ENCODE measurements at places on chromosomes 3 and 15.

DNA sequence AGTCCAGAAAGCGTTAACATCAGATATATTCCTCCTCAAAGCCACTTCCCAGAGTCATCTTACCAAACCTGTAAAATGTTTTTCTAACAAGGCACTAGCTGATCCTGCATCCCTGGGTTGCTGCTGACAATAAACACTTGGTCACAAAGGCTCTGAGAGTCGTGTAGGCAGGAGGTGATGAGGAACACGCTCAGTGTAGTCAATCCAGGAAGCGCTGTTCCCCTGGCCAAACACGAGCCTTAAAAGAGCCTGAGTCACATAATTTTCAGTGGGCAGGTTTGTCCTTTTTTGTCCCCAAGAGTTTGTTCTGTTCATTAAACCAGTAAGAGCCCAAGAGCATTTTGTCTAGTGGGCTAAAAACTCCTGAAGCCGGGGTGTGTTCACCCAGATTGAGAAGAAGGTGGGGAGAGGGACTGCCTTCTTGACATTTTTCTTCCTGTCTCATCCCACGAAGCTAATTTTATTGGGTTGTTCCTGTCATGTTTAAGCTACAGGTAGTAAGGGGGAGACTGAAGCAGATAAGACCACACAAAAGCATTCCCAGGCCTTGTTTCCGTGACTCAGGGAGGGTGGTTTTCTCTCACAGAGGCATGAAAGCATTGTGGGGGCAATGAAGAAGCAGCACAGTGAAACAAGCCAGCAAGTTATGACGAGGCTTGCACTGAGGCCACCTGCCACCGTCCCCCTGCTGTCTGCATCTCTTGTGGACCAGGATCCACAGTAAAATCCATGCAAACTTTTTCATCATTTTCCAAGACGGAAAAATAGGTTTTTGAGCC lies 73.7 kb downstream of the FOXB1 start:
- no peak for DNase-seq

DNA sequence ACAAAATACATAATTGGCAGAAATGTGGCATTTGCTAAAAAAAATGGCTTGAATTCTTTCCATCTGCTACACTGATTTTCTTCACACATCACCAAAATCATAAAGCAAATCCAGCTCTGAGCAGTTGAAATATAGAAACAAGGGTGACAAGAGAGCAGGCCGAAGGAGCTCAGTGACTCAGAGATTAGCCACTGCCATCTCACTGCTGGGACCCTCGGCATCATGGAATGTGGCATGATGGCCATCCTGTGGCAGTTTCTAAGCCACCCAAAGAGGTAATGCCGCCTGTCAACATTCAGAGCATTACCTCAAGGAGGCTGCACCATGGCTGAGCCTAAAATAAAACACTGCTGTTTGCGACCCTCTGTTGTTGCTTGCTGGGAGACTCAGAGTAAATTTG lies 80.5 kb upstream of the OSBPL11 start:
- no peak for DNase-seq

- DNase-seq: no peak
Observed at GRCh38 chr3:188174317-188175044, 20.5 kb downstream of the LPP start.

DNA sequence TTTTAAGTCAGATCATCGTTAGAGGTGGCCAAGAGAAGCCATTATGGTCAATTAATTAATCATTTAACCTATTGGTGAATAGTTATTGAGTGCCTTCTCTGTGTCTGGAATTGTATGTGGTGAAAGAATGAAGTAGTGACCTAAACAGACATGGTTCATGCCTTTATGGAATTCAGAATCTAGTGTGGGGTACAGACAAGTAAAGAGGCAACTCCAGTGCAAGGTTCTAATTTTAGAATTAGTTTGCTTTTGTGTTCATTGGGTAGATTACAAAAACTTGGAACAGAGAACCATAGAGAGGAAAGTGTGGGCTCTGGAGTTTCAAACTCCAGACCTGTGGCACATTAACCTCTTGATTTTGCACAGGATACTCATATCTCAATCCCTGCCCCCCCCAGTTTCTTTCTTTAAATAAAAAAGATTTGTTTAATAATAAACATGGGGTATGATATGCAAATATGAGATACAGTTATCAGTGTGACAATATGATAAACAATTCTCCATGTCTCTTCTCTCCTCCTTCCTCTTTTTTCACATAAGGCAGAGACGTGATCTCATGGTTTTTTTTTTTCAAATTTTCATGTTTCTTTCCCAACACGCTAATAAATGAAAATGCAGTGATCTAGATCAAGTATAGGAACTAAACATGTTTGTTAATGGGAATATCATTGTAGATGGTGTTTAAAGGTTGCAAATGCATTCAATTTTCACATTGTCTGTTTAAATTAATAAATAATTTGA lies 117.9 kb downstream of the MITF start:
- DNase-seq: no peak

DNA sequence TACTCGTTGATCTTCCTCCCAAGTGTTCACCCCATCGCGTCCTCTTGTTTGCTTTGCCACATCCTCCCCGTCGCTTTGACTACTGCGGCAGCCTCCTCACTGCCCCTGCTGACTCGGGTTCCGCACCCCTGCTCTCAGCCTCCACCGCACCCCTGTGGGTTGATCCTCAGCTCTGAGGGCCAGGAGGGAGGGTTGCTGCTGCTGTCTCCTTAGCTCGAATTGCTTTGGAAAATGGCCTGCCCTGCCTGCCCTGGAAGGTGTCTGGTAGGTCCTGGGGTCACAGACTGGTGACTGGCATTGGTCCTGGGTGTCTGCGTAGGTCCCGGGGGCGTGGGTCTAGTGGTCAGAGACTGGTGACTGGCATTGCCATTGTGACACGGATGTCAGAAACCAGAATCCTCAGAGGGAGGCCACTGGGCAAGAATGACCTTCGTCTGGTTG lies 9.4 kb downstream of the MUC4 start:
- no peak for DNase-seq

DNA sequence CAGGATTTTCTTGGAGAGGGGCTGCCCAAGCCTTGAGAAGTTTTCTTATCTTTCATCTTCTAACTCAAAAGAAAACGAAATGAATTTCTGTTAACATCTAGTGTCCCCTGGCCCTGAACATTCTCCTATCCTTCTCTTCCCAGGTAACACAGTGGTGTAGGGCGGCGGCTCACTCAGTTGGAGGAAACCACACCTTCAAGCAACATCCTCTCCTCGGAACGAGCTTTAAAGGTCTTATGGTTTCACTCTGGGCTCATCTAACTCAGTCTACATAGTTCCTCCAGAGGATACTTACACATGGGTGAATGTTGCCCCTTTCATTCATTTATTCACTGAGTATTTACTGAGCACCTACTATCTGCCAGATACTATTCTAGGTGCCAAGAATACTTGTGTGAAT lies 31.0 kb upstream of the KLHL6 start:
- no peak for DNase-seq

- DNase-seq: no peak
Observed at GRCh38 chr3:139355476-139355875, 11.7 kb downstream of the MRPS22 start.

DNA sequence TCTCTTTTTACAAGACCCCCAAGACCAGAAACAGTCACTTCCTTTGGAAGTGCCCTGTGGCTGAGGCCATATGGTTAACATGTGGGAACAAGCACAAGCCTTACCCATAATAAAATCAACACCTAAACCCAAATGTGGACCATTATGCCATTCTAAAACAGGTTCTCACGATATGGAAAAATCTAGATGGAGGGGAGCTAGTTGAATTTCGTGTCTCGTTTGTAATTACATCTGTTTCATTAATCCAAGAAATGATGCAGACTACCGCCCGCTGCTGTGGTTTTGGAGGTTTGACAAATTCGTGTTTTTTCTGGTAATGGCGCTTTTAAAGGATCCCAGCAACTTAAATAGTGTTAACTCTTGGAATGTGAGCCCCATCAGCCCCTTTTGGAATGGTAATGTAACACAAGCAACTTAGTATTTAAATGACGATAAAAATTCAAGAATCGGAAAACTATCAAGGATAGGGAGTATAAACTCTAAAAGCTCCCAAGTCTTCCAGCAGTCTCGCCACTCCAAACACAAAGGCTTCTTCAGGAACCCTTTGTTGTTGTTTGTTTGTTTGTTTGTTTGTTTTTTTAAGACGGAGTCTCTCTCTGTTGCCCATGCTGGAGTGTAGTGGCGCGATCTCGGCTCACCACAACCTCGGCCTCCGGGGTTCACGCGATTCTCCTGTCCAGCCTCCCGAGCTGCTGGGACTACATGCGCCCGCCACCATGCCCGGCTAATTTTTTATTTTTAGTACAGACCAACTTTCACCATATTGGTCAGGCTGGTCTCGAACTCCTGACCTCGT lies 1.1 kb downstream of the CNBP start:
- peak; percentile 14 for DNase-seq

Measured in activated T-cell treated with anti-CD3 and anti-CD28 coated beads, Interleukin-2, amount 50 U/mL, for 4 hours (primary cell).